ENCODE measurements at places on chromosomes 4 and X.
A peak's percentile ranks its signal among the peaks of the same experiment; 100 is the strongest.

DNA sequence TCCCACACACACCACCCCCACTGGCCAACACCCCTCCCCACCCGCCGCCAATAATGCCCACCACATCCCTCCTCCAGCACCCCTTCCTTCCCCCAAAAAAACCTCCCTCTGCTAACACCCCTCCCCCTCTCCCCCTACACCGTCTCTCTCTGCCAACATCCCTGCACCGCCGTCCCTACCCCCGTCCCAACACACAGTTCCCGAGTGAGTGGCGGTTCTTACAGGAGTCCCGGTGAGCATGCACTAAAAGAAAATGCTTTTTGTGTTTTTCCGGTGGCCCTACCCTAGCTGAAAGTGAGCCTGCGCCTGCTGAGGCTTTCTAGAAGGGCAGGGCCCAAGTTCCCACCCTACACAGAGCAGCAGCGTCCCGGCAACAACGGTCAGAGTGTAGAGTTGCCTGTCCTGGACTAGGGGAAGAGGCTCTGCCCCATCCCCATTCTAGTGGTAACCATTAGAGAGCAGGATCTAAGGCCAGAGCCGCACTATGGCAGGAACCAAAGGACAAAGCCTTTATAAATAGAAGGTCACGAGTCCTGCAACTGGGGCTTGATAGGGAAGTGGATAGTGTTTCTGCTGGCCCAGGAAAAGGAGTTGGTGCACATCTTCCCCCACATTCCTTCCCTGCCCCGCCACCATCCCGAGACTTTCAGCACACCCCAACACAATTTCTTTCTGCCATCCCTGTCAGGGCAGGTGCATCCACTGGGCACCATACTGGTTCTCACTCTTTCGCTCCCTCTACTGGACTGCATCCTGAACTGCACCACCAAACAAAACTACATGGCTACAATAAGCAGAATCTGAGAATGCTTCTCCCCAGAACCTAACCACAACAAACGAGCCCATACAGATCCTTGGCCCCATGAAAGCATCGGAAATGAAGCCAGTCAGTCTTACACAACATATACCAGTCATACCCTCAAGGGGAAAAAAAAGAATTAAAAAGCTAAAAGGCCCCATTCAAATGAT is 78.1 kb upstream of the PAGE3 start:
- DNase-seq = peak; percentile 8

GRCh38 chr4:127214931-127215330 is 417.8 kb upstream of the INTU start:
- DNase-seq = no peak

DNA sequence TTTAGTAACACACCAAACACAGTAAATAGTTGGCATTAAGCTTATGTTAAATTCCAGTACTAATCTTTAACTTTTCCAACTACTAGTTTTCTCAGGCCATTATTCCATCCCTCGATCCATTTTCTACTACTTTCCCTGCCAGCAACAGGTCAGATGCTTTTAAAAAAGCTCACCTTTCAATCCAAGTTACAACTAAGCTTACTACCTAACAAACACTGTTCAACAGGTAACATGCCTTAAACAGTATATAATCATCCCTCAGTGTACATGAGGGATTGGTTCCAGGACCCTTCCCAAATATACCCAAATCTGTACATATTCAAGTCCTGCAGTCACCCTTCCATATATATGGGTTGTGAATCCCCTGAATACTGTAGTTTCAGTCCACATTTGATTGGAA is 5.5 kb downstream of the CCNA2 start:
- DNase-seq = no peak

DNA sequence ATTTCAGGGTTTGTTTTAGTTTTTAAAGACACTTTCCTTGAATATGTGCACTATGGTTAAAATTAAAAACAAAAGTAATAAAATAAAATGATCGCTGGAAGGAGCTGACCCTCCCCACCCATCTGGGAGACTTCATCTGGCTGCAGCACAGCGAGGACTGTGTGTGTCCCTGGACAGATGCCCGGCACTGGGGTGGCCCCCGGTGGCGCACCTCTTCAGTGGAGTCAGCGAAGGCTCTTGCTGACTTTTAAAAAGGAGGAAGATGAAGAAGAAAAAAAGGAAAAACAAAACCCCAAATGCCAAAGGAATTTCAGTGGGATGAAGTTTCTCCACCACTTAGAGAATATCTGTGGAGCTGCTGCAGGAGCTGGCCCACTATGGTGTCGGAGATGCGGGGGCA is 5.4 kb upstream of the ADGRG4 start:
- no peak for DNase-seq

- no peak for DNase-seq
Observed at GRCh38 chr4:76208005-76208765, 5.4 kb downstream of the SCARB2 start.

All from activated T-helper 1 cell treated with anti-CD3 and anti-CD28 coated beads, Interleukin-2, amount 50 U/mL, for 16 hours (primary cell).